ENCODE measurements at places on chromosomes 12 and 14.

DNA sequence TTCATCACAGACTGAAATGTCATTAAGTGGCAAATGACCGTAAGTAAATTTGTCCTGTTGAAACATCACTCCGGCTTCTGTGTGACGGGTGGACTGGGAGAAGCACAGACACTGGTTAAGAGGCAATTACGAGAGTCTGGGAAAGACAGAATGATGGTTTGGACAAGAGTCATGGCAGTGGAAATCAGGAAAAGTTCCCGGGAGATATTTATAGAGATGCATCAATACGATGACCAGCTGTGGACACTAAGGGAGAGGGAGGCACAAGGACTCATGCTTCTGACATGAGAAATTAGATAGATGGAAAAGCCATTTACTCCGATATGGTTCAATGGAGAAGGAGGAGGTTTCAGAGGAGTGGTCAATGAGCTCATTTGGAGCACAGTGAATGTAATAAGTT, 27.3 kb downstream of the CKAP4 start:
- no peak for DNase-seq

- DNase-seq, result no peak
These were observed 53.5 kb upstream of the RNU6-8 start for GRCh38 chr14:32256576-32256975.

DNA sequence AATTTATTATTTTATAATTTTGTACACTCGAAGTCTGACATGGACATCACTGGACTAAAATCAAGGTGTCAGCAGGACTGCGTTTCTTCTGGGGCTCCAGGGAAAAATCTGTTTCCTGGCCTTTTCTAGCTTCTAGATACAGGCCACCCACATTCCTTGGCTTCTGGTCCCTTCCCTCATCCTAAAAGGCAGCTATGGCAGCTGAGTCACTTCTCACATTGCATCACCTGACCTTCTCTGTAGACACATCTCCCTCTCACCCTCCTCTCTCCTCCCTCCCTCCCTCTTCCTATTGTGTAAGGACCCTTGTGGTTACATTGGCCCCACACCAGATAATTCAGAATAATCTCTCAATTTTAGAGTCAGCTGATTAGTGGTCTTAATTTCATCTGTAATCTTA, 92.4 kb downstream of the RPS6KA5 start:
- DNase-seq, result no peak

- DNase-seq, result no peak
These were observed 22.9 kb upstream of the RDH16 start for GRCh38 chr12:56980268-56980667.
